Spinal cord (tissue), 10 donors: ENCODE measurements at places on chromosomes 12 and 14.

DNA sequence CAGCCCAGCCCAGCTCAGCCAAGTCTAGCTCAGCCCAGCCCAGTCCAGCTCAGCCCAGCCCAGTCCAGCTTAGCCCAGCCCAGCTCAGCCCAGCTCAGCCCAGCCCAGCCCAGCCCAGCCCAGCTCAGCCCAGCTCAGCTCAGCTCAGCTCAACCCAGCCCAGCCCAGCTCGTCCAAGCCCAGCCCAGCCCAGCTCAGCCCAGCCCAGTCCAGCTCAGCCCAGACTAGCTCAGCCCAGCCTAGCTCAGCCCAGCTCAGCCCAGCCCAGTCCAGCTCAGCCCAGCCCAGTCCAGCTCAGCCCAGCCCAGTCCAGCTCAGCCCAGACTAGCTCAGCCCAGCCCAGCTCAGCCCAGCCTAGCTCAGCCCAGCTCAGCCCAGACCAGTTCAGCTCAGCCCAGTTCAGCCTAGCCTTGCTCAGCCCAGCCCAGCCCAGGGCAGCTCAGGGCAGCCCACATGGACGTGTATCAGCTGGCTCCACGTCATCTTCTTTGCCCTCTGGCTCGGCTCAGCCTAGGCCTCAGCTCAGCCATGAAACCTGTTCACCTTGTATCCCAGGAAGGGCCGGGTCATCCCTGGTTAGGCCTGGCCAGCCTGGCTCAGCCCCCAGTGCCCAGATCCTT lies 185.6 kb downstream of the TMEM121 start:
- DNase-seq = no peak

DNA sequence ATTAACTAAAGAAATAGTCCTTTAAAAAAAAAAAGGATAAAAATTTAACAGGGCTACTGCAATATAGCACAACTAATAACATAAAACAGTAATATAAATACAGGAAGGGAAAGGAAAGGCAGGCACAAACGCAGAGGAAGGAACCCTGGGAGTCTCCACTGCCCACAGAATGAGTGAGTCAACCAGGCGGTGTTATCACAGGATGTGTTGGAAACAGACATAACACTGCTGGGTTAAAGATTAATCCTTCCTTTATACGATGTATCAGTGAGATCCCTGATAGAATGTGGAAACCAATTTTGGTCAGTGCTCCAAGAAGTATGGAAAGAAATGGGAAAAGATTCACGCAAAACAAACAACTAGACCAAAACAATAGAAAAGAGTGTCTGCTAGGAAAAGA lies 47.9 kb downstream of the FGD6 start:
- no peak for DNase-seq

DNA sequence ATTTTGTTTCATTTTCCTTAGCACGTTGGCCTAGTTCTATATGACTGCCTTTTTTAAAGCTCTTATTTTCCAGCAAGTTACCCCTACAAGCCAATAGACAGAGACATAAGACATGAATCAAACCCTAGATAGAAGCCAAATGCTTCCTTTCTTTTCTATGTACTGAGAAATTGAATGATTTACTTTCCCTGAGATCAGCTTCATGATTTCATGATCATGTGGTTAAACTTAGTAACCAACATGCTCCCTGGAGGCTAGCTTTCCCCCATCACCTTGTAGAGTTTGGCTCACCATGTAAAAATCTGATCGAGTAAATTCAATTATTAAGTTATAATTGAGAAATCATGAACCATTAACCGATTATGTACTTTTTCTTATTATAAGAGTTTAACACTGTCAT lies 148.1 kb upstream of the LRIG3 start:
- no peak for DNase-seq

GRCh38 chr12:86170051-86170450 lies 86.1 kb downstream of the MGAT4C start:
- no peak for DNase-seq
